ENCODE measurements at places on chromosomes 7 and 10.

DNA sequence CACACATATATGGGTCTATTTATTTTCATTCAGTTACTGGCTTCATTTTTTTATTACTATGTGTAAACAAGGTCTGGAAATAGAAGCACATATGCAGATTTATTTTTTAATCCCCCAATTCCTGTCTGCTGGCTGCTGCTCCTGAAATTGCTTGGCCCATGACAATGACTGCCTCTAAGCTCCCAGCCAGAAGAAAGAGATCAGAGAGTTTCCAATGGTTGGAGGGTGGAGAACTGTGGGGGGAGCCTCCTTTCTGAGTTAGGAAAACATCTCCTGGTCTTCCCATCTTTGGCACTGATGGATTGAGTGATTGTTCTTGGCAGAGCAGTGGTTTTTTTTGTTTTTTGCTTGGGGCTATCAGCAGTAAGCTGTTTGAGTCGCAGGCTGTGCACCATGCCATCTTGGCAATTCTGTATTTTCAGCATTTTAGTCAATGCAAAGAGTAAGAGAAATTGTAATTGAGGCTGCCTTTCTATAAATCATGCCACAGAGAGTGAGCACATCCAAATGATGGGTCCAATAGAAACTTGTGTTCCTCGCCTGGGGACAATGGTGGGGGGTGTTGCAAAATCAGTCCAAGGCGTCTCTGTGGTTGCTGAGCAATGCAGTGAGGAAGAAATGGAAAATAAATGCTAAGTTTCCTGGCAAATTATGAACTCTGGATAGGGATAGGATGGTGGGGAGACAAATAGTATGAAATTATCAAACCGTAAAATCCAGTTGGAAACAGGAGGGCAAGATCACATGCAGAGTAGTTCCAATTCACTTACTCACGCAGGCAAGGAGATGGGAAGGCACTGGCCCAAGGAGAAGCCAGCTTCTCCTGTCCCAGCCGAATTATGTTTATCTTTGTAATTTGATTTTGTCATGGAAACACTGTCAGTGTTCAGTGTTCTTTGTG is 382.4 kb downstream of the SORCS3 start:
- no peak for DNase-seq

- DNase-seq = no peak
Observed at GRCh38 chr7:155787171-155787851, 25.0 kb downstream of the SHH start.

DNA sequence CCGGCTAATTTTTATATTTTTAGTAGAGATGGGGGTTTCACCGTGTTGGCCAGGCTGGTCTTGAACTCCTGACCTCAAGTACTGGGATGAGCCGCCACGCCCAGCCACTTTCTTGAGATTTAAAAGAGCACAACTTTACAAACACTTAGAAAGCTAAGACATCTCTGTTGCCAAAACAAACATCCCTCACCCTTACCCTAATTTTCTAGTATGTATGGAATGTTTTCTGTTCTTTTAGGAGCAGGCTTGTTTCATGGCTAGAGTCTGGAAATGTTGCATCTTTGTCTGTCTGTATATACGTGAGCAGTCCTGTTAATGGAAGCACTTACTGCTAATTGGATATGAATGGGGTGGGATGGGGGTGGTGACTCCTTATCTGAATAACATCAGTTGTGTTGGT is 2.9 kb downstream of the OLAH start:
- DNase-seq = no peak

DNA sequence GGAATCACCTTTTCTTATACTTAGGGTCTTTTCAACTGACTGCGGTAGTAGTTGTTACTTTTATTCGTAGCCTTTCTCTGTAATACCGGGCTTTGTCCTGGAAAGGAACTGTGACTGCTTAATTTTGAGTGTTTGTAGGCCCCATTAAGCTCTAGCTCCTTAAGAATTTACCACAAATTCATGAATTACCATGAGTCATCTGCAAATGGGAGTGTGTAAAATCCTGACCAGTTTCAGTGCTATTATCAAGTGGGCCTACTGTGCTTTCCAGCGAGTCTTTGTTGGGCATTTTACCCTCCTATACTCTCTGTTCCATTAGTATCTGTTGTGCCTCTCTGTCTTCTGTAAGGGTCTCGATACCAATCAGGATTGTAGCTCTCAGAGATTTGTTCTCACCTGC is 49.7 kb downstream of the ZMYND11 start:
- DNase-seq = no peak

GRCh38 chr10:88080213-88080612 is 216.8 kb downstream of the PTEN start:
- DNase-seq = no peak

- no peak for DNase-seq
Observed at GRCh38 chr10:44975431-44976331, 2.9 kb downstream of the DEPP1 start.

DNA sequence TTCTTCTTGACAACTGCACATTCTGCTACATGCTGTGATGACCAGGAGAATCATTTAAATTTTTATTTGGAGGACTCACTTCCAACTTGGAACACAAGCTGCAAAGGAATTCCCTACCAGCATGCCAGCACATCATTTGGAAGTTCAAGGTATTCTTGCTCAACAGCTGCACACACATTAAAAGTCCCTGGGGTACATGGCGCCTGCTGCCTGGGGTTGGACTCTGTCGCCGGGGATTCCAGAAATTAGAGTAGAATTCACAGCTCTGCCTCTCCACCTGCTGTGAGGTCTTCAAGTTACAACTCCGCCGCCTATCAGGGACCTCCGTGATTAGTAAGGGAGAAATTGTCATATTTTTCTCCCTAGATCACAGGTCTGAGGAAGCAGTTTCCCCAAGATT is 1.1 kb downstream of the ZNF32 start:
- no peak for DNase-seq

- no peak for DNase-seq
Observed at GRCh38 chr7:1210321-1210978, 22.2 kb upstream of the UNCX start.

DNA sequence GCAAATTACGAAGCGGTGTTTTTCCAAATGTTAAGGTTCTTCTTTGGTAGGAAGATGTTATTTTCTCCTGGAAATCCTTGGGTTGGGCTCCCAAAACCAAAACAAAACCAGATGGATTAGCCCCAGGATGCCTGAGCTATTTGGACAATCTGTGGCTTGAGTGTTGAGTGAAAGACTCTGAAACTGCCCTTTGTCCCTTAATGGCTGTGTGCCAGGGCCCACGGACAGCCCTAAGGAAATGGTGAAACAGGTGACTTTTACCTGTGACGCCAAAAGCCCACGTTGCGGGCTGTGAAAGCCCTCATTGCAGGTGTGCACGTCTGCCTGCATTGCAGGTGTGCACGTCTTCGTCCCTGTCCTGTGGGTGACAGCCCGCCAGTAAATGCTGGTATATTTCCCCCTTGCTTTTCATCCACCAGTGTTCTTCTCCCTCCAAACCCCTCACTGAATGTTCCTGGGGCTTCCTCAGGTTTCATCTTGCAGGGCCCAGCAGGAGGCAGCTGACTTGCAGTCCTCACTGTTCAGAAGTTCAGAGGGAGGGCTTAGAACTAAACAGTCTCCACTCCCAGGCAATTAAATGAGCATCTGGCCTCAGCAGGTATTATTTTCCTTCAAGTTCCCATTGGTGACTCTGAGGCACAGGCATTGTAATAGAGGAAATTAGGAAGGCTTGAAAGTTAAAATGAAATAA is 10.7 kb downstream of the PFKP start:
- no peak for DNase-seq

DNA sequence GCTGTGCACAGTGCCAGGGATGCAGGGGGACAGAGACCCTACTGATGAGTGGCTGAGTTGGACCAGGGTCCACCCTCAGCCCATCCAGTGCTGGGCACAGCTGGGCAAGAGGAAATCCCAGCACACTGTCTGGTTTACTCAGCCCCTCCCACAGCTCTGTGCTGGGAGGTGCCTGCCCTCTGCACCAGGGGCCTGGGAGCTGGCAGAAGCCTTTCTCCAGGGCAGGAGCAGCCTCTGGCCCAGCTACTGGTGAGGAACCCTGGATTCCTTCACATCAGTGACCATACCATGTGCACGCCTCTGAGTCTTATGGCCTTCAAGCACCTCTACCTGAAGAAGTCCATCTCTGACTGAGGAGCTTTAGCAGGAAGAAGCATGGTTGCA is 25.9 kb upstream of the C10orf71 start:
- DNase-seq = no peak

- no peak for DNase-seq
Observed at GRCh38 chr10:121127151-121127906, 276.2 kb downstream of the WDR11 start.

- DNase-seq = no peak
Observed at GRCh38 chr10:123143162-123143824, 4.6 kb upstream of the HMX2 start.

GRCh38 chr7:55273186-55273980 is 91.8 kb upstream of the LANCL2 start:
- no peak for DNase-seq

DNA sequence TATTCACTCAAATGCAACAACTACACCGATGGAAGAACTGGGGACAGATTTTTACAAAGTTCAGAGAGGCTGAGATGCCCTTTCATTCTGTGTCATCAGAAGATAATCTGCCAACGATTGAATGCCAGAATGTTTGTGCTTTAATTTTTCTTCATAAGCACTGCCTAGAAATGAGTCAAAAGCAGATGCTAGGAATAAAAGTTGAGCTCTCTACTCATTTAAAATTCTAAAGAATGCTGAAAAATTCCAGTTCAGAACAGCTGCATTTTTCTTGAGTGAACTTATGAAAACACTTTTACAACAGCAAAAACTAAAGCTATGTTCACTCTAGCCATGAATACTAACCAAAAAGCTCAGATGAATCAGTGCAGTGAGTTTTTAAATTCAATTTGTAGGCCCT is 22.3 kb upstream of the FAM133B start:
- no peak for DNase-seq

GRCh38 chr10:52213321-52213752 is 100.7 kb upstream of the DKK1 start:
- no peak for DNase-seq

- DNase-seq = no peak
Observed at GRCh38 chr10:125451319-125451718, 231.6 kb downstream of the TEX36 start.

DNA sequence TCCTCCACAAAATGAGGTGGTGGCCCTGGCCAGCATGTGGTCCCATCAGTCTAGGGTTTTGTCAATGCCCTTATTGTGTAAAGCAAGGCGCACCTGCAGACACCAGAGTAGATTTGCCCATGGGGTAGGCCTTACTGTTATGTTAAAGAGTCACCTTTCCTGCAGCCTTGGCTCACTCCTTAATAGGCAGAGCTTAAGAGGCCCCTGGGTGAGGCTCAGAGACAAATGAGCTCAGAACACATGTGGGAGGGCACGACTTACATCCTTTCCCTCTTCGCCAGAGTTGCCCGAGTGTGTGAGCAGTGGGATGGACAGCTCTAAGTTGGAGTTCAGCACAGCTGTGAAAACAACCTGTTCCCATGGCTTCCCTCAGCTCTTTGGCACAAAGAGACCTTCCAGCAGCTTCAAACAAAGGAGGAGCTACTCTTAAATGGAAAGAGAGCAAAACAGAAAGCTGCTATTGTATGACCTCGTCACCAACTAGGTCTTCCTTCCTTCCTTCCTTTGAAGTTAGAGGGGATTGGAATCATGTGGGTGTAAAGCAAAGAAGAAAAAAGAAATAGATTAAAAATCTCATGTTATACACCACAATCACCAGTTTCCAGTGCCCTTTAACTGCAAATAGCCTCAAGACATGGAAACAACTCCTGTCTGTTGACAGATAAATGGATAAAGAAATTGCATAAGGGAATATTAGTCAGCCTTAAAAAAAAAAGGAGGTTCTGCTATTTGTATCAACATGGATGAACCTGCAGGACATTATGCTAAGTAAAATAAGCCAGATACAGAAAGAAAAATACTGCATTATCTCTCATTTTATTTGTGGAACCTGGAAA is 11.9 kb upstream of the XPNPEP1 start:
- peak; percentile 44 for DNase-seq

DNA sequence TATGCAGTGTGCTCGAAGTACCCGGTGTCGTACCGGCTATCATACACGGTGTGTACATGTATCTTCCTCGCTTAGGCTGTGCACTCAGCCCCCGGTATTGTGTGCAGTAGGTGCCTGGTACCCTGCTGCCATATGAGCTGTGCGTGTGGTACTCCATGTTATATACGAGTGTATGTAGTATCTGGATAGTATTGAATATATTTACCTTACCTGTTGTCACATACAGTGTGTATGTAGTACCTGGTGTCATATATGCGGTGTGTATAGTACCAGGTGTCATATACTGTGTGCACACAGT is 1.2 kb downstream of the ZMYND11 start:
- no peak for DNase-seq

DNA sequence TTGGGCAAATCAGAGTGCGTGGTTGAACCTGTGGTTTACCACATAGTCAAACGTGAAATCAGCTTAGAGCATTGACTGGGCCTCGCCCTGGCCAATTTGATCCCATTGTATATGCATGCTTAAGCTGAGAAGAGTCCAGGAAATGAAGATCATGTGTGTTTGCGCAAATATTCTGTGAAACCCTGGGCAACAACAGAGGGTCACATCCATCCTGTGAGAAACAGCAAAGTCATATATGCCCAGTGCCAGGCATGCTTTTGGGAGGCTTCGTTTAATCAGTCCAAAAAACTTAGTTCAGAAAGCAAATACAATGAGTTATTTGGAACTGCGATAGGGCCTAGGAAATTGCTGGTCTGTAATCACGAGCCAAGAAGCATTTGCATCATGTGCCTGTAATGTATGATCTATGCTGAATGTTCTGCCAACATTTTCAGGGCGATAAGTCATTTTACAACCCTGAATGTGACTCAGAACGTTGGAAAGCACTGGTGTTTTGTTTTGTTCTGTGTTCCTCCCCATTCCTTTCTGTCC is 412.1 kb upstream of the CELF2 start:
- no peak for DNase-seq

GRCh38 chr10:8874268-8874667 is 819.8 kb downstream of the GATA3 start:
- no peak for DNase-seq

GRCh38 chr10:856416-857157 is 74.9 kb downstream of the LARP4B start:
- DNase-seq = no peak

GRCh38 chr7:51456431-51457060 is 139.9 kb upstream of the COBL start:
- no peak for DNase-seq
